B cell (primary cell): ENCODE measurements at places on chromosomes 3 and 15. TPM values are rescaled to one million over a fixed set of nuclear protein-coding genes. Genes with fewer than 3 reads are reported as not detected.

DNA sequence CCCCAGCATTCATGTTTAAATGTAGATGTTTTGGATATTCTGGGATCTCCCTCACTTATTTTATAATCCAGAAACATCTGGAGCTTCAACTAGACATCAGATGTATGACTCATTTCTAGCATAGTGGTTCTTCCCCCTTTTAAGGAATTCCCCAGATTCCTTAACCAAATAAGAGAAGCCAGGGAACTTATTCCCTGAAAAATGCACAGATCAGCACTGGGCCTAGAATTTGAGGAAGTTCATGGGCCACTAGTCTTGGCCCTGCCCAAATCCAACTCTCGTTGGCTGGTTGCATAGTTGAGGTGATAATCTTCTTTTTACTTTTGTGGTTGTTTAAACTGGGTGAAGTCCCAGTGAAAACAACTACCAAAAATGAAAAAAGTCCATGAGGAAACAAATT is 20.4 kb downstream of the RARRES1 start:
- H3K36me3 ChIP-seq = peaks cover 2% of the 10 kb centered on the region
- H3K4me1 ChIP-seq = no peaks in the 10 kb centered on the region

- no peak overlapping the region for H3K4me3 ChIP-seq
- H3K27ac ChIP-seq = no peak overlapping the region
- H3K4me1 ChIP-seq = no peaks in the 10 kb centered on the region
- H3K36me3 ChIP-seq = no peaks in the 10 kb centered on the region
- H3K27me3 ChIP-seq = peaks cover 7% of the 10 kb centered on the region
Measured at GRCh38 chr3:38980938-38981337, 70.8 kb downstream of the SCN11A start.

DNA sequence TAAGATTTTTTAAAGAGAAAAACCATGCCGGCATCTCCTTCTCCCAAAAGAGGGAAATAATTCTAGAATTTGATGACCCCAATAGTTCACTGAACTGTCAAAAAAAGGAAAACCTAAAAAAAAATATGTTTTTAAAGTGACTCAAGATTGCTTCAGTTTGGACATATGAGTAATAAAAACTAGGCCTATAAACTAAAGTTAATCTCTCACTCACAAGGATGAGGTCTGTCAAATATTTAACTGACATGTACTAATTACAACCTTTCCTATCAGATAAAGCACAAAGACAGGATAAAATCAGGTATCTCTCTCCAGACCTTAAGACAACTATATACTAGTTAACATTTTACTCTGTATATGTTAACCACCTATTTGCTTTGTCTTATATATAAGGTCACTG is 231.9 kb downstream of the NSUN3 start:
- no peak overlapping the region for H3K27ac ChIP-seq
- H3K4me3 ChIP-seq = no peak overlapping the region
- no peak for DNase-seq
- H3K27me3 ChIP-seq = no peaks in the 10 kb centered on the region
- no peaks in the 10 kb centered on the region for H3K4me1 ChIP-seq

LSM3 gene
- total RNA-seq = 9.7 and 10.0 TPM in 2 replicates
